Activated naive CD4-positive, alpha-beta T cell (primary cell): ENCODE measurements at places on chromosomes 5 and 9.

DNA sequence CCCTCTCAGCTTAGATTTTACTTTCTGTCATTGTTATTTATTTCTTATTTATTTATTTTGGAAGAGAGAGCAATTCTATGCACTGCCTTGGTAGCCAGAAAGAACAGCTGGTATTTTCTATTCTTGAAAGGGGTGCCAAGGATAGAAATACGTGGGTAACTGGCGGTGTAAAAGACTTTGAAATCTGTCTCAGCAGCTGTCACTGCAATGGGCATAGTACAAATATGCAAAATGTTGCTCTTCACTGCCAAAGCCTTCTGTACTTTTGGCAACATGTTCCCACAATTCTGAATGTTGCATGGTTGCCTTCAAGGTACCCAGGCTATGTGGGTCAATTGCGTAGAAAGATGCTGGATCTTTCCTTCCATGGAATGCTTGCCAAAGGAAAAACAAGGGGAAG, 230.2 kb upstream of the EDIL3 start:
- DNase-seq, result no peak

DNA sequence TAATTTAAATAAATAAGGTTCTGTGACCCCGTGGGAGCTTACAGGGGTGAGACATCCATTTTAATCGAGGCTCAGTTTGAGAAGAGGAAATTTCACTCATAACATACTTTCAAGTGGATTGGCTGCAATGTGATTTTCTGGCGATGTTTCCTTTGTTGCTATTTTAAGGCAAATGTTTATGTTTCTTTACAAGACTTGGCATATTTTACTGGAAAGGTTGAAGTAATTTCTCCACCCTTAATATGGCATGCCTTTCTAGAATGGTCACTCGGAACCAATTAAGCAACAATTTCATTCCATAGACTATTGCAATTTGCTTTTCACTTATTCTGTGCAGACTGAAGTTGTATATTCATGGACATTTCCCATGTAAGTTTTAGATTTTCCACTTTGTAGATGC, 438.0 kb upstream of the WWC1 start:
- DNase-seq, result no peak

DNA sequence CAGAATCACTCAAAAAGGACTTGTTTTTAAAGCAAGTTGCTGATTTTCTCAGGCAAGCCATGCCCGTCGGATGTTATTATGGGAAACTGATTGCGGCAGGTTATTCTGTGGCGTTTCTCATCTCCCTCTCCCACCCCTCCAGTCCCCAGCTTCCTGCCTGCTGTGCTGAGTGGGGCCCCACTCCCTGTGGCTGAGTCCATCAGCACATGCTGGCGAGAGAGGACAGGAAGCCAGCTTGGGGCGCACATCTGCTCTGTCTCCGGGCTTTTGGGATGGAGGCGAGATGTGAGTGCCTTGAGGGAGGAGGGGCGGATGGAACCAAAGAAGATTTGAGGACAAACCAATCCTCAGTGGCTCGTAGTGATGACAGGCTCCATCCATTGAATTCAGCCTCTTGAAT, 108.0 kb downstream of the DAPK1 start:
- no peak for DNase-seq

DNA sequence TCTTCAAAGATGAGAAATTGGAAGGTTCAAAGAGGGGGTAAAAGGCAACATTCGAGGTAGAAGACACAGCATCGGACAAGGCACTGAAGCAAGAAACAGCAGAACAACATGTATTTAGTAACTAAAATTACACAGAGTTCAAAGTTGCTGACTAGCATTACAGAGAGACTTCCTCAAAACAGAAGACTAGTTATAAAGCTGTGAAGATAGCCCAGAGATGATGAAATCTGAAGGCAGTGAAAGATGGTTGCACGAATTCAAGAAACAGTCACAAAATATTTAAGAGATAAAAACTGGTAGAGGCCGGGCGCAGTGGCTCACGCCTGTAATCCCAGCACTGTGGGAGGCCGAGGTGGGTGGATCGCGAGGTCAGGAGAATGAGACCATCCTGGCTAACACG, 16.3 kb downstream of the MAPKAP1 start:
- no peak for DNase-seq
